ENCODE measurements at places on chromosomes 6 and 20.

- no peak for DNase-seq
Observed at GRCh38 chr6:27726619-27727023, 185.6 kb downstream of the OR2B2 start.

DNA sequence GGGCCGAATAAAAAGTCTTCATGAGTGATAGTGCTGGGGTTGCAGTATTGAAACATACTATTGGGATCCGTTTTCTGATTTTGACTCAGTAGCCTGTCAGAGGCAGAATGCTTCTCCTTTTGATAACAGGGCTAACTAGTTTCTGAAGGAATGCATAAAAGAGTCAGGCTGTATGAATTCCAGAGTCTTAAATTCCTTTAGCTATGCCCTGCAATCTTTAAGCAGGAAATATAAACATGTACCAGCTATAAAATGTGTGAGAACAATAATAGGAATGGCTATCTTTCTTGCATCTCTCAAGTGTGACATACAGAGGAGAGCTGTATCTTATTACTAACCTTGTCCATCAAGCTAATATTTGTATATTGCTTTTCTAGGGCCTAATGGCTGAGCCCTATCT is 917.1 kb downstream of the KIF16B start:
- DNase-seq = no peak

DNA sequence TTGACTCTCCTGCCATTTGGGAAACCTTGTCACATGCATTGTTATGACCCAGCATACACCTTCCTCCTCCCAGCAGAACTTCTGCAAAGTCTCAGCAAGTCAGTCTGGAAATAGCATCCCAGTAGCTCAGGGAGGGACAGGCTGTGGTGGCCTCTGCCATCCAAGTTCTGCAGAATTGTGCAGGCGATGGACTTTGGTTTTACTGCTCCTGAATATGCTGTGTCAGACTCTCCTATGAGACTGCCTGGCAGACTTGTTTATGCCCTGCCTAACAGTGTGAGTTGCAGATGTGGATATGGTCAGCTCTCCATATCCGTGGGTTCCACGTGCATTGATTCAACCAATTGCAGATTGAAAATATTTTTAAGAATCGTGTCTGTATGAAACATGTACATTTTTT is 52.8 kb downstream of the SNRNP48 start:
- DNase-seq = no peak

- DNase-seq = no peak
Observed at GRCh38 chr6:12613811-12614210, 102.8 kb upstream of the PHACTR1 start.

GRCh38 chr20:56359212-56360132 is 698 bp downstream of the FAM210B start:
- DNase-seq = no peak
